ENCODE measurements at places on chromosomes 12 and 14.
A peak's percentile ranks its signal among the peaks of the same experiment; 100 is the strongest.

DNA sequence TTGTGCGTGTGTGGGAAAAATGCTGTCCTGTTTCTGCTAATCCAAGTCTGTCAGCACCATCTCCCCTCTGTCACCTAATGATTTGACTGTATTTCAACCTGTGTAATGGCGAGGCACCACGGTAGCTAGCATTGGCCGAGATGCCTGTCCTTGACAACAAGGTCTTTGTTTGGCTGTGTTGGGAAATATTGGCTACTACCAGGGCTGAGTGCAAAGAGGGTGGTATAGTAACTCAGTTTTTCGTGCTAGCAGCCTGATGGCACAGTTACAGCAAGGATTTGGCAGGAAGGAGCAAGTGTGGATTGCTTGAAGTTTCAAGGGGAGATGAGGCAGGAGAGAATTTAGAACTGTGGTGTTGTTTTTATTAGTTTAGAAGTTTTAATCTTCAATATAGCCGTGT, 440.3 kb upstream of the RGS6 start:
- DNase-seq, result no peak

DNA sequence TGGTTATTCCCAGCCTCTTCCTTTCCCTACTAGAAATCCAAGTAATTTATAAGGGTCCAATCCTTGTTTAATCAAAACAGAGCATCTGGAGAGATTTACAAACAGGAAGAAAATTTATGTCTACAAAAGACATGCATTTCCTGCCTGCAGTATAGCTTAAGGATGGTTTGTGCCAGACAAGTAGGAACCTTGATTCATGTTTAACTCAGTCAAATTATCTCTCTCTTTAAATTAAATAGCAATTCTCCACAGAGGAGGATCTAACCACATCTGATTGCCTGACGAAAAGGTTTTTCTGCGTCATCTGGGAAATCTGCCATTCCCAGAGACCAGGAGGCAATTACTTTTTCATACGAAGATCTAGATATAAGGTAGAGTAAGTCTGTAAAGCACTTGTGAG, 105.2 kb downstream of the ZFC3H1 start:
- DNase-seq, result no peak

DNA sequence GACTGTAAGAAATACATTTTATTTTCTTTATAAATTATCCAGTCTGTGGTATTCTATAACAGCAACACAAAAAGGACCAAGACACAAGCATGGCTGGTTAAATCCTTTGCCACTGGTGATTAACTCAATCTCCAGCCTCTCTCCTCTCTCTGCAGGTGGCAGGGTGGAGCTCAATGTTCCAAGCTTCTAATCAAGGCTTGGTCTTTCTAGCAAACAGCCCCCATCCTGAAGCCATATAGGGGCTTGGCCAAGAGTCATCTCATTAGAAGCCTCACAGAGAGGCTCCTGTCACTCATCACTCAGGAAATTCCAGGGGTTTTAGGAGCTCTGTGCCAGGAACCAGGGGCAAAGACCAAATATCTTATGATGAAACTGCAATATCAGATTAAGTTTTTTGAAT, 12.0 kb downstream of the C12orf75 start:
- no peak for DNase-seq

DNA sequence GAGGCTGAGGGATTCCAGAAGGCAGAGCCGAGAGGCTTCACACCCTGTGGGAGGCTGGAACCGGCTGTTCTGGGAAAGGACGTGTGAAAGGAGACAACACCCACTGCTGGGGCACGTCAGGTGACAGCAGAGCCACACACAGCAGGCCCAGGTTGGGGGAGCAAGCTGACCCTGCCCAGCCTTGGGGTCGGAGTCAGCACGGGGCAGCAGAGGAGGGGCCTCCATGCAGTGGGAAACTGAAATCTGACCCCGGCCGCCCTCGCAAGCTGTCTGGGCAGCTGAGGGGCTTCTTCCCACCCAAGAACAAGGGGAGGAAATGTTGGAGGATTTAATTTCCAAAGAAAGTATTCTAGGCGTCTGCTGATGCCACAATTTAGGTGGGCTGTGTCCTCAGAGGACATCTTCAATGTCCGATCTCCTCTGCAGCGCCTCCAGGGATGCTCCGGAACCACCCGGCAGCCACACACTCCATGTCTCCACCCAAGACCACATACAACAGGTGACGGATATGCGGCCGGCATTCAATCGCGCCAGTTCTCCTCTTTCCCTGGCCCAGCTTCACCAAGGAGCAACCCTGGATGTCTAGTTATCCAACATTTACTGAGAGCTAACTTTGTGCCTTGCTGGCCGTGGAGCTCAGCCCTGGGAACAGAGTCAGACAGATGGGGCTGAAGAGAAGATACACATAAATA, 30.7 kb downstream of the SNRNP35 start:
- no peak for DNase-seq

DNA sequence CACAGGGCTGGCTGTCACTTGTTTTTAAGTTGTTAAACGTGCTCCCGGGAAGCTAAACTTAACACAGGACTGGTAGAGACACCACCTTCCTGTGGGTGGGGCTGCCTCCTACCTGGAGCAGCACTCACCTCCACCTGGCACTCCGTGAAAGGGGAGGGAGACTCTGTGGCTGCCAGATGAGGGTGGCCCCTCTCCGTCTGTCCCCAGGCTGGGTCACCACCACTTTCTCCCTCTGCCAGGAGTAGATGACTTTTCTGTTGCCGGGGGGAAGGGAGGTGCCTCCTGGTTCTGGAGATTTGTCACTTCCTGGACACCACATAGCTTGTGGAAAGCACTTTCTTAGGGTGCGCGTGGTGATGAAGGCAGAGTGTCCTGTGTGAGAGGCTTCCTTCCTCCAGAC, 81.3 kb downstream of the WDR20 start:
- no peak for DNase-seq

DNA sequence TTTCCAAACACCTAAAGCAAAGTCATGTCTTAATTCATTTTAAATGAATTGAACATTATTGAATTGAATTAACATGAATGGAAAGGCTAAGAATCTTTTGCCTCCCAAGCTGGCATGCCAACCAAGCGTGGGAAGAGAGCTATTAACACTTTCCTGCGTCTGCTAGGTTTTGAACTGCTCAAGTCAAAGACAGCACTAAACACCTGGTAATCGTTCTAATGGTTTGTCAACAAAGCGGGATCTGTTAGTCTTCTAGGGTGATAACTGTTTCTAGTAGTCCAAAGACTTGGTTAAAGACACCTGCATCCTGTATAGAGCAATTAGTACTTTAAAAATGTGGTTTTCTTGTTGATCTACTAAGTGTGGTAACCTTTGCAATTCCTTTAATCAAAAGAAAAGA, 164.2 kb upstream of the HMGA2 start:
- no peak for DNase-seq

GRCh38 chr12:10614056-10614370, 604 bp upstream of the MAGOHB start:
- no peak for DNase-seq

- DNase-seq, result no peak
Observed at GRCh38 chr12:86137936-86138335, 118.3 kb downstream of the MGAT4C start.

DNA sequence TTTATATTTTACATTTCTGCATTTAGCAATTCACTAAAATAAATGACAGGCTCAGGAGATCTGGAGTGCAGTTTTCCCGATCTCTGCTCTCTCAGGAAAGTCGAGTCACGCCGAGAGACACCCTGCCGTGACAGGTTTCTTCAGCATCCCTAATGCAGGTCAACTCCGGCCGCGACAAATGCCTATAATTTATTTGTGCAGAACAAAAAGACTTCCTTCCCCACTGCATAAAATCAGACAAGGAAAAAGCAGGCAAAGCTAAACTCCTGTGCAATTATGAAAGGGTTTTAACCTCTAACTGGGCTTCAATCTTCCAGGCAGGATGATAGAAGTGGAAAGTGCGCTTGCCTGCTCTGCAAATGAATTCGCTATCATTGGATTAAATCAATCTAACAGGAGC, 28.1 kb downstream of the SPRING1 start:
- DNase-seq, result no peak

GRCh38 chr12:2095878-2096277, 43.1 kb downstream of the CACNA1C start:
- DNase-seq, result no peak

GRCh38 chr12:62192180-62192902, 67.9 kb upstream of the USP15 start:
- DNase-seq, result peak; percentile 45
